ENCODE measurements at places on chromosomes 12 and 14.
A peak's percentile ranks its signal among the peaks of the same experiment; 100 is the strongest.

DNA sequence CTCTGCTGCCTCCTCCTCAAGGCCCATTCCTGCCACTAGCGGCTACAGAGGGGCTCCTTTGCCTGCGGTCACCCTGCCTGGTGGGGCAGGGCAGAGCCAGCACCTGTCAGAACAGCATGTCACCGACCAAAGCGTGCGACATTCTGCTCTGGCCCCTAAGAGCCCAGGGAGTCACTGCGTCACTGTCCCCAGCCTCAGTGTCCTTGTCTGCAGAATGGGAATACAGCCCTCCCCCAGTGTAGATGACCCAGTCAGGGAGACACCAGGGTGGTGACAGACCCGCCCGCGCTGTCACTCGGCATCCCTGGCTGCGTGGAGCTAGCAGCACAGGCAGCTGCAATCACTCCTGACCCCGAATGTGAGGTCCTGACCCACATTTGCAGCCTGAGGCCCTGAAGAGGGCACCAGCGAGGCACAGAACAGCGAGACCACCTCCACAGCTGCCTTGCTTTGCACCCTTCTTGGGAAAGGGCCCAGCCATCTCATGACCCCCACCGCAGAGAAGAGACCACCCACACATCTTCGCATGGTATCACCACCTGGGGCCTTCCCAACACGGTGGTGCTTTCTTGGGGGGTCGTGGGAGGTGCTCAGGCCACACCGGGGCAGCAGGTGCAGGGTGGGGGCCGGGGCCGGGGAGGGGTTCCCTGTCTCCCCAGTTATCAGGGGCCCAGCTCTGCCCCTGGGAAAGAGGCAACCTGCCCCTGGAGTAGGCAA, 2.5 kb downstream of the AHNAK2 start:
- DNase-seq = no peak

DNA sequence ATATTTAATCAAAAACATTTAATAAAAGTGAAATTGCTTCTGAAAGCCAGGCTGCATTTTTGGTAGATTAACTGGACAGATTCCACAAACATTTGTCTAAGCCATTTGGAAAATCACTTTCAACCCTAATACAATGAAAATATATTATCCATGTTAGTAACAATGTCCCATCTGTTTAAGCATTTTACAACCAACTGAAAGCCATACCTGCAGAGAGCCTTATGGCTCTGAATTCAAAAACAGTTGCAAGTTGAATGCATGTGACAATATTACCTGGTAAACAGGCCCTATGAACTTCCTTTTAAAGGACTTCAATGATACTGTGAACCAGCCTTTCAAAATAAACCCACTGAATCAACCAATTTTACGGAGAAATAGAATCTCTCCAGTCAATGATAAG, 468.1 kb downstream of the BTG1 start:
- no peak for DNase-seq

DNA sequence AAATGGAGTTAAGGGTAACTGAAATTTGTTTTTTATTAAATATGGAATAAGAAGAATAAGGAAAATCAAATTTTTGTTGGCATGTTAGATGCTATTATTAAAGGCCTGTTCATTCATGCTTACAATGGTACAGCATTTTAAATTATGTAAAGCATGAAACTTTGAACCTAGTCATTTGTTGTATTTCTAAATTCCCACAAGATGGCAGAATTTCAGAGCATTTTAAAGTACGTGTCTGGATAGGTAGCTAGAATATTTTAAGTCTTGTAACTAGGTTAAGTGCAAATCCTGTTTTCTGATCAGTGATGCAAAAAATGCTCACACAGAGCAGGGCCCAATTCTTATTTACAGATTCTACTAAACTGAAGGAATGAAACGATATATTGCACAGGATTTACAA, 585.6 kb upstream of the MIS18BP1 start:
- no peak for DNase-seq

DNA sequence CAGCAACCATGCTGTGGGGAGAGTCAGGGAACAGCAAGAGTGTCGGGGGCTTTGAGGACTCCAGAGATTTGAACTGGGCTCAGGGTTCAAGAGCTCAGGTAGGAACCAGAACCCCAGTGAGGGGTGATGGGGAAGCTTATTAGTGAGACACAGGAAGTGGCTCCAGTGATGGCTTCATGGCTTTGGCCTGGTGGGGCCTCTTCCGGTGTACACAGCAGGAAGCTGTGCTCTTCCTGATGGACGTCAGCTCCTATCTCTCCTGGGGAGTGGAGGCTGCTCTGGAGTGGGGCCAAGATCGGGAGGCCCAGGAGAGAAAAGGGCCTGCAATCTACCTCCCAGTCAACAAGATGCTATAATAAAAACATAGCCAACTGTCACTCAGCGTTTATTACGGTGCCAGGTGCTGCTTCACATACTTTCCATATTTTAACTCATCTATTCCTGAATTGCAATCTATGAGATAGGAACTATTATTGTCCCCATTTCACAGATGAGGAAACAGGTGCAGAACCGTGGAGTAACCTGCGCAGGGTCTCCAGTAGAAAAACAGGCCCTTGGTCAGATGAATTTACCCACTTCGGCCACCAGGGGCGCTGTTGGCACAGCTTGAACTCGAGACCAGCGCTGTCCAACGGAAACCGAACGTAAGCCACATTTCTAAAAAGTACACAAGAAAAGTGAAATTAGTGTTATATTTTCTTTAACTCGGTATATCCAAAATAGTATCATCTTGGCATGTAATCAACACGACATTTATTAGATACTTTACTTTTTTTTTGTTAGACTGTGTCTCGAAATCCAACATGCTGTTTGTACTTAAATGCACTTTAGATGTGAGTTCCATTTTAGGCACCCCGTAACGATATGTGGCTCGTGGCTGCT, 63.6 kb upstream of the DLK1 start:
- DNase-seq = peak; percentile 40

DNA sequence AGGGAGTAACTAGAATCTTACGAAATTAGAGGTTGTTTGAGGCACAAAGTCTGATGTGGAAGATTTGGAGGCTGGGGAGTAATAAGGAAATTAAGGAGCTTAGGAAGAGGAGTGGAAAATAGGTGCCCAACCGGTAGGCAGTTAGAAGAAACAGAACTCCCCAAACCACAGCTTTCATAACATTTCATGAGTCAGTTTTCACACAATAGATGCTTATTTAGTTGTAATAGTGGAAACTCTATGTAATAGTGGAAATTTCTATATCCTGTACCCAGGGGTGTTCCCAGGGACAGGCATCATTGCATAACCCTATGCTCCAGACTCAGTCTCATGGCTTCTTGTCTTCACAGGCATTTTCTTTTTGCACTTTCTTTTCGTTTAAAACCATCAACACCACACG, 8.3 kb downstream of the C3AR1 start:
- DNase-seq = no peak

DNA sequence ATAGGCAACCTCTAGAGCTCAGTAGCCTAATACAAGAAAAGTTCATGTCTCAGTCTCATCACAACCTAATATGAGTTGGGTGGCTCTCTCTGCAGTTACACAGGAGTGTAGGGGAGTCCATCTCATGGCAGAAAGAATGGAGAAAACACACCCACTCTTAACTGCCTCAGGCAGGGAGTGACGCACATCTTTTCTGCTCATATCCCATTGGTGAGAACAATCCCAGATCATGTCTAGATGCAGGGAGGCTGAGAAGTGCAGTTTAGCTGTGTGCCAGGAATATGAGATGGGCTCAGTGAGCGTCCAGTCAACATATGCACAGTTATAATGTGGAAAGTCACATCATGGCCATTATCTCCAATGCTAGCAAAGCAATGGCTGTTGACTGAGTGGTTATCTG, 59.3 kb upstream of the KCNA5 start:
- DNase-seq = no peak

DNA sequence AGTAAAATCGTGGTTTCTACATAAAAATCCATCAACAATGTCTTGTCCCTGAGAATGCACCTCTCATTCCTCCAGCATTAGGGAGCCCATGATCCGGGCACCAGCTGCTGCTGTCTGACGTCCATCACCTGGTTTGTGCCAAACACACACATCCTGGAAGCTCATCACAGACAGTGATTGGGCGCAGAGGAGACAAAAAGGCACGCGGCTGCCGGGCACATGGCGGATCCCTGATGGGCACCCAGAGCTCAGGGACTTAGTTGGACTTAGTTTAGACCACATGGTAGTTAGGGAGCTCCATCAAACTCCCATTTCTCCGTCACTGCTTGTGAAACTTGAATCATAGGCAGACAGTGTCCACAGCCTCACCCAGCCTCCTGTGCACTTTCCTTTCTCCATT, 1059.3 kb downstream of the TMEM121 start:
- DNase-seq = no peak

GRCh38 chr12:54053003-54053750, 458 bp upstream of the HOXC4 start:
- no peak for DNase-seq

GRCh38 chr14:63343878-63344277, 25.1 kb upstream of the GPHB5 start:
- DNase-seq = no peak

GRCh38 chr14:102511538-102511937, 2.0 kb upstream of the ANKRD9 start:
- no peak for DNase-seq

GRCh38 chr12:53852992-53853391, 85.6 kb upstream of the HOXC13 start:
- DNase-seq = no peak

- no peak for DNase-seq
Measured at GRCh38 chr14:24701062-24701461, 67.1 kb upstream of the GZMB start.

DNA sequence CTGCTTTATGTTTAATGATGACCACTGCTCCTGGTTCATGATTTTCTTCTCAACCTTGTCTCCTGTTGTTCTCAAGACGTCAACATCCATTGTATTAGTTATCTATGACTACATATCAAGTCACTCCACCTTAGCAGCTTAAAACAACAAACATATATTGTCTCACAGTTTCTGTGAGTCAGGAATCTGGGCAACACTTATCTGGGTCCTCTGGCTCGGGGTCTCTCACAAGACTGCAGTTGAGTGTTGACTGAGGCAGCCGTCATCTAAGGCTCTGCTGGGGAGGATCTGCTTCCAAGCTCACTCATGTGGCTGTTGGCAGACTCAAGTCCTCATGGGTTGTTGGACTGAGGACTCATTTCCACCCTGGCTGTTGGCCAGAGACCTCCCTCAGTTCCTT, 27.3 kb upstream of the FRS2 start:
- no peak for DNase-seq

DNA sequence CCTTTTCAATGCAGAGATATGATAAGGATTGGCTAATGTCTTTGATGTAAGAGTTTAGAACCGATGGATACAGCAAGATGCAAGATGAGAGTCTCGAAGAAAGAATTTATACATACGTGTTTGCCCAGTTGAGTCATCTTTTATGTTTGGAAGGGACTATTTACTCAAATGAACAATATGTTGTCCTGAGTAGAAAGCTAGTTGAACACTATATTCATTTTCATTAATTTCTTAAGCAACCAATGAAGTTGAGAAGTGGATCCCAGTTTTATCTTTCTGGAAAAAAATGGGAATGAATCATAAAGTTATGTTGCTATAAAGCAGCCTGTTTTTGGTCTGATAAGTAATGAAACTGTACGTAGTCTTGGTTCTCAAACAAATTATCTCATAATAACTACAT, 1431.7 kb upstream of the FLRT2 start:
- no peak for DNase-seq

DNA sequence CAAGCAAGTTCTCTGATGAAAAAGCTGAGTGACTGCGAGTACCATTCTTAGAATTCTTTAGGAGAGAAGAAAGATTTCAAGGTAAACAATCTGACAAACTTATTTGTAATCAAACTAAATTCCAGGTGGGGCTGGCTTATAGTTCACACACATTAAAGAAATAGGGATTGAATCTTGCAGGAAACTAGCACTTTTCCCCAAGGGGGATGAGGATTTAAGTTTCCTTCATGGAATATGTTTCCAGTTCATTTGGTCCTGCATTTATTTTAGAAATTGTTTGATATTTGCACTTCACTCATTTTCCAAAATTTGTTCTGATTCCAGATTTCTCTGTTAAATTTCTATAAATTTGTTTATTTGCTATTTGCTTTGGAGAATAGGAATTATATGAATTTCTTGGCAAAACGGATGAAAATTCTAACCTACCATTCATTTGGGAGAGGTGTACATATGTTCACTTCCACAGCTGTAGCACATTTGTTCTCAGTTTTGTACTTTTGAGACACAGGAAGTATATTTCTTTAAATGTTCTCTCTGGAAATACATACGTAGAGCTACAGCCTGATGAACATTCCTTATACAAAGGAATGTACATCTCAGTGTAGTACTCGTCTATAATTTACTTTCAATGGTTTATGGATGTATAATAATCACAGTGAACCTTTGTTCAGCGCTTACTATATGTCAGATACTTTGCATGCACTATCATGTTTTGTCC, 145.5 kb downstream of the AKAP6 start:
- no peak for DNase-seq

DNA sequence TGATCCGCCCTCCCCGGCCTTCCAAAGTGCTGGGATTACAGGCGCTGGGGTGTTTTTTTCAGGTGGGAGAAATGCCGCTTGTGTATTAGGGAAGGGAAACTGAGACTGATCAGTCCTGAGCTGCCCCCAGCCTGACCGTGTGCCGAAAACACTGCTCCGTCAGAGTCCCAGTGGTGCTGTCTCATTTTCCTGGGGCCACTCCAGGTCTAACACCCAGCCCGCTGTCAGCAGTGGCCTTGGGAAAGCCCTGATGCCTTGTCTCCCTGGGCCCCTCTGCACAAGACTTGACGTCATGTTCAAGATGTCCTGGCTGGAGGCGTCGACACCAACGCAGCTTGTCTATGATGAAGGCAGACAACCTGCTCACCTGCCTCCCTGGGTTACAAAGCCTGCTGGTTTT, 165.9 kb downstream of the RBM19 start:
- DNase-seq = no peak

DNA sequence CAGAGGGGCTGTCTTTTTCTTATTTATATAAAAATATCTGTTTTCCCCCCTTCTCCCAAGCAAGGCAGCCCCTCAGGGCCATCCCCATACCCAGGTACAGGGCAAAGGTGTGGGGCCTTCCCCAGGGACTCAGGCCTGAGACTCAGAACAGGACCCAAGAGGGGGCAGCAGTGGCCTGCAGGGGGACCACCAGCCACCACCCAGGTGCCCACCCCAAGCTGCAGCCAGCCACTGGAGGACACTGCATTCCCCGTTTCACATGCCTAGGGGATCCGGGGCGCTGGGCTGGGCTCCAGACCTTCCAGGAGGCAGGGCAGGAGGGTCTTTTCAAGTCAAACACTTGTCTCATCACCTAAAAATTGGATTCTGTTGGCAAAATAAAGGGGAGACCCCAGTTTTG, 83.3 kb downstream of the SCARB1 start:
- DNase-seq = no peak

- DNase-seq = no peak
Measured at GRCh38 chr12:3662521-3662921, 90.4 kb downstream of the CRACR2A start.

Data from activated CD4-positive, alpha-beta T cell treated with anti-CD3 and anti-CD28 coated beads for 1 hour (primary cell).